ENCODE measurements at places on chromosomes 2 and 18.

- no peak for DNase-seq
Observed at GRCh38 chr2:16537347-16537746, 128.3 kb downstream of the CYRIA start.

DNA sequence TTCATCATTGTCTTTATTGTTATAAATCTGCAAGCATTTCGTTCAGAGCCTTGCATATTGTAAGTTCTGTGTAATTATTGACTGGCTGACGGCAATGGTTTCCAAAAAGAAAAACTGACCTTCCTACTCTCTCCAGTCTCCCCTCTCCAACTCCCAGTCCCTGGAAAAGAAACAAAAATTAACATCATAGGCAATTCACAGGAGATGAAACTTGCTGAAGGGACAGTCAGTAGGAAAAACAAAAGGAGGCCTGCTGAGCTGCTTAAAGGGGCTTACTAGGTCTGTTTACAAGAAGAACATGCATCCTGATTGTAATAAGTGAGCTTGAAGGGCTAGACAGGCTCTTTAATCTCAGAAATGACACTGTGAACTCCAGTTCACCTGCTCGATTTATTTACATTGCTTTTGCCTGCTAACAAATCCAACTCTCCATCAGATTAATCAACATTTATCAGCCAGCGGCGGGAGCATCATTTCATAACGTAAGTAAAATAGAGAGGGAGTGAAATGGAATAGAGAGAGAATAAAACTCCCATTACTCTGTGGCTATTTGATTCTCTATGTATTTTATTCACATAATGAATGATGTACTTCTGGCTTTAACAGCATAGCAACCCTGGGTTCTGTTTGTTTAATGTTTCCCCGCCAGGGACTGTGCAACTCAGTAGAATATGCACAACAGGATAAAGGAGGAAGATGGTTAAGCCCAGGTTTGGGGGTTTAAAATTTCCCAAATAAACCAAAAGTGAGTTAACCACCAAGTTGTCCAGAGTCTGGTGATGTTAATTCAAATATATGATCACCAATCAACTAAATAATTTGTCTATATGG lies 256.7 kb upstream of the SETBP1 start:
- DNase-seq = no peak

DNA sequence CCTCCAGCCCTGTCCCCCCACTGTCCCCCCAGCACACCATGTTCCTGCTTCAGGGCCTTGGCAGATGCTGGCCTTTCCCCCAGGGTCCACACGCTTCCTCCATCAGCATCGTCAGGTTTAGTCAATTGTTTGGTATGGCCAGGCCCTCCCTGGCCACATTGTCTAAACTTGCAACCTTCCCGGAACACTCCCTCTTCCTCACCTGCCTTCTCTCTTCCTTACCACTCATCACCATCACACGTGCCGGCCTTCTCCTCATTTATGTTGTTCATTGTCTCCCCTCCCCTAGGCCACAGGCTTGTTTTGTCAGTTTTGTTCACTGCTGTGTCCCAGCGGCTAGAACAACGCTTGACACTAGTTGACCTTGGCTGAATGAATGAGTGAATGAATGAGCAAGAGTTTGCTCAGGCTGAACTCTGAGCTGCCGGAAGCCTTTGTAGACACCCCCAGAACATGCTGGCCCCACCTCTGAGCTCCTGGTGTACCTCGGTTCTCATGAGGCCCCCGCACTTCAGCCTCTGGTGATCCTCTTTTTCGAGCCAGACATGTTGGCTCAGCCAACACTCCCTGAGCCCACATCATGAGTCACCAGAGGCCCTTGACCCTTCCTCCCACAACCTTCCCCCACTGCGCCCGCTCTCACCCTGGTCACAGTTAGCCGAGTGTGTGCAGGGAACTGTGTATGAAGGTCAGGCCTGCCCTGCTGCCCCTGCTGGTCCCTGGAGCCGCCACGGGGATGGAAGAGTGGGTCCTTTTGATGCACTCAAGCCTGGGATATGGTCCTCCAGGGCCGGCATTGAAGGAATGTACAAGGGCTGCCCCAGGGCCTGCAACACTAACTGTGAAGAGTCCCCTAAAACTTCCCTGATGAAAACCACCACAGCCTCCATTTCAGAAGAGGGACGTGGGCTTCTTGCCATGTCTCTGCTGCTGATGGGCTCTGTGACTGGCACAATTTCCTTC lies 57.5 kb downstream of the HS1BP3 start:
- peak; percentile 93 for DNase-seq

DNA sequence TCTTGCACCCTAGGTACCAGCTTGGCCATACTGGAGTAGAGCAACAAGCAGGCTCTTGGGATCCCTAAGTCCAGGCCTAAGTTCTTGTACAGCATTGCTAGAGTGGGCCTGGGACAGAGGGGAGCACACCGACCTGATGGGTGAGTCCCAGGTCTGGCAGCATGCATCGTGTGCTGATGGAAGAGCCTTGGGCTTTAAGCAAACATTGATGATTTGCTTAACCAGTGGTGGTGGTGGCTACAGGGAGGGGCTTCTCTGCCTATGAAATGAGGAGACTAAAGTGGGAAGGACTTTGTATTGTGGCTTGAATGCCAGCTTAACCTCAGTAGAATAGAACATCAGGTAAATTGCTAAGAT lies 39.2 kb upstream of the UXS1 start:
- no peak for DNase-seq

- DNase-seq = no peak
Observed at GRCh38 chr2:20771299-20771698, 51.6 kb downstream of the LDAH start.

DNA sequence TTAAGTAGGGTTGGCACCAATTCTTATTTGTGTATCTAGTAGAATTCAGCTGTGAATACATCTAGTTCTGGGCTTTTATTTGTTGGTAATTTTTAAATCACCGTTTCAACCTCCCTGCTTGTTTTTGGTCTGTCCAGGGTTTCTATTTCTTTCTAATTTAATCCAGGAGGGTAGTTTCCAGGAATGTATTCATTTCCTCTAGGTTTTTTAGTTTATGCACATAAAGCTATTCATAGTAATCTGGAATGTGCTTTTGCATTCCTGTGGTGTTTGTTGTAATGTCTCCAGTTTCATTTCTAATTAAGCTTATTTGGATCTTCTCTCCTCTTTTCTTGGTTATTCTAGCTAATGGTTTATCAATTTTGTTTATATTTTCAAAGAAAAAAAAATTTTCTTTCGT lies 1361.8 kb upstream of the DDX18 start:
- DNase-seq = no peak

DNA sequence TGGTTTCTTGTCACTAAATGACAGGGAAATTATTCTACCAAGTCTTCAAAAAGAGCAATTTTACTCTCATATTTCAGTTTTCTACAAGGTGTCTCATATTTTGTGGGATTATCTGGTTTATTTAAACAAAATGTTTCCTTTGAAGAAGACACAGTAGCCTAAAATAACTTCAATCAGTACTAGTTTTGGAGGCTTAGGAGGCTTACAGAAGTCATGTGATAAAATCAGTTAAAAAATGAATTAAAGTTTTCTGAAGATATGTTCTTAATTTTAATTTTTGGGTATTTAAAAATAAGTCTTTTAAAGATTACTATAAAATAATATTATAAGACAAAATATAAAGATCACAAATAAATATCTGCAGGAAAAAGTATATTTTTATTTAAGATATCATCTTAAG lies 95.9 kb downstream of the XIRP2 start:
- DNase-seq = no peak
